ENCODE measurements at places on chromosomes 2 and 18. TPM values are rescaled to one million over a fixed set of nuclear protein-coding genes. Genes with fewer than 3 reads are reported as not detected.
A peak's percentile ranks its signal among the peaks of the same experiment; 100 is the strongest.

DNA sequence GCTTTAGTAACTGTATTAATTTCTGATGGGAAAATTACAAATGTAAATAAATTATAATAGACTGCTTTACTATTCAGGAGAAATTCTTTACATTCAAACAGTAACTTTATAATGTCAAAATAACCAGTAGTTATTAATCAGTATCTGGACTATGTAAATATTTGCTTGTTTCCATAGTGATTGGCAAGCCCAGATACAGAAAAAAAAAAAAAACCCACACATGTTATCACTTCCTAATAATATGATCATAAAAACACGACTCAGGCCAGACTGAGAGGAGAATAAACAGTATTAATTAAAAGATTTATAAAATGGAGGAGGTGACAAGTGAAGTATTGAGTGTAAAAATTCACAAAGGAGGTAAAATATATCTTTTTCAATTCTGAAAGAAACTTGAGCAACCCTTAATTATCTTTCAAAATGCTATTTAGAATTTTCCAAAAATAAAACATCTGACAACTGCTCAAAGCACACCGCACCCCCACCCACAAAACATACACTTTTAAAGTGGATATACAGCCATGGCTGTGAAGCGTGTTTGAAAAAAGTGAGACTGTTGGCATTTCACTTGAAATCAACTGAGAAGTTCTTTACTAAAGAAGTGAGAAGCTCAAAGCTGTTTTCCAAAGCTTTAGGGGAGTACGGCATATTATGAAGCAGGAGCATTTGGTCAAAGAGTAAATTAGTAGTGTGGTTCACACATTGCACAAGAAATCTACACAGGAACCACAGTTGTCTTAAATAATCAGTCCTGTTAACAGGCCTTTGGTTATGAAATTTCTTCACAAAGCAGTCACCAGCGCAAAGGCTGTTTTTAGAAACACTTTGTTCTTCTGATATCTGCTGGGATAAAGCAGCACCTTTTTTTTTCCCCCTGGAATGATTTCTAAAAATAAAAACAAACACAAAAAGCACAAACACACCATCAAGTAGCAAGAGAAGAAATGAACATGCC, 475.8 kb downstream of the TXNL1 start:
- no peaks in the 10 kb centered on the region for H3K36me3 ChIP-seq
- no peaks in the 10 kb centered on the region for H3K27me3 ChIP-seq
- peak overlapping the region; percentile 56 for H3K27ac ChIP-seq
- no peaks in the 10 kb centered on the region for H3K4me1 ChIP-seq

- peaks cover 7% of the 10 kb centered on the region for H3K4me1 ChIP-seq
- H3K27me3 ChIP-seq: no peaks in the 10 kb centered on the region
- DNase-seq: no peak
- no peak overlapping the region for H3K4me3 ChIP-seq
- no peak overlapping the region for H3K27ac ChIP-seq
Observed at GRCh38 chr2:85909005-85909404, 20.2 kb upstream of the ST3GAL5 start.

- no peaks in the 10 kb centered on the region for H3K4me1 ChIP-seq
- H3K4me3 ChIP-seq: no peak overlapping the region
- no peak for DNase-seq
Observed at GRCh38 chr2:238502088-238502810, 75.5 kb downstream of the ASB1 start.

DNA sequence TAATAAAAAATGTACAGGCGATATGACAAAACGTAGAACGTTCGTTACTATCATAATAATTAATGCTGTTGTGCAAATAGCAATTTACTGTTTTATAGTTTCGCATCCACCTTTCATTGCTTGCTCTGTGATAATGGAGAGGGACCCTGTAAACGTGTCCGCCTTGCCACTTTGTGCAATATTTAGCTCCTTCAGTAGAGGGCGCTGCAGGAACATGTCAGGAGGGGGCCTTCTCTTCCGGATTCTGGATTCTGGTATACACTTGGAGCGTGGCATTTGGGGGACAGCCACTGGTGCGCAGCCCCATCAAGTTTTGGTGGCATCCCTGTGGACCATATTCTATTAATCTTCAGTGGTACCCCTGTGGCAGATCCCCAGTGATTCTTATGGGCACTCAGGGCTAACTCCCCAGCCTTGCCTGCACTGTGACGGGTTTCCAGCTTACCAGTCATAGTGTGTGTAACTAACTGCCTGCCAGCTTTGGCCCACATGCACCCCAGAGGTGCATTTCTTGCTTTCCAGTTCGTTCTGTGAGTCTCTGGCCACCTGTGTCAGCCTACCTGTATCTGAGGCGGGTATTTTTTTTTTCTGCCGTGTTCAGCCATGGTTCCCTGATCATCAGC, 140.3 kb downstream of the CYRIA start:
- no peak overlapping the region for H3K27ac ChIP-seq
- H3K4me1 ChIP-seq: no peaks in the 10 kb centered on the region
- no peak for DNase-seq
- H3K36me3 ChIP-seq: no peaks in the 10 kb centered on the region
- H3K27me3 ChIP-seq: no peaks in the 10 kb centered on the region

DNA sequence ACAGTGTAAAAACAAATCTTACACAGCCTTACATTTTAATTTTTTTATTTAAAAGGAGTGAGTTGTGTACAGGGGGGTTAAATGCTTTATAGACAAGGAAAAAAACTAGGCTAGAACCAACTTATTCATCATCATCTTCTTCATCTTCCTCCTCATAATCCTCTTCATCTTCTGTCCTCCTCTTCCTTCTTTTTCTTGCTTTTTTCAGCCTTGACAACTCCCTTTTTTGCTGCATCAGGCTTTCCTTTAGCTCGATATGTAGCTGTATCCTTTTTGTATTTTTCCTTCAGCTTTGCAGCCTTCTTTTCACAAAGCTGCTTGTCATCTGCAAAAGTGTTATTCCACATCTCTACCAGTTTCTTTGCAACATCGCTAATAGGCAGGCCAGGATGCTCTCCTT, 113.6 kb upstream of the SP5 start:
- H3K4me1 ChIP-seq: peaks cover 9% of the 10 kb centered on the region
- no peak overlapping the region for H3K27ac ChIP-seq
- no peaks in the 10 kb centered on the region for H3K36me3 ChIP-seq
- no peak overlapping the region for H3K4me3 ChIP-seq
- no peak for DNase-seq

LOXHD1 gene
- under 0.01 TPM for total RNA-seq

DNA sequence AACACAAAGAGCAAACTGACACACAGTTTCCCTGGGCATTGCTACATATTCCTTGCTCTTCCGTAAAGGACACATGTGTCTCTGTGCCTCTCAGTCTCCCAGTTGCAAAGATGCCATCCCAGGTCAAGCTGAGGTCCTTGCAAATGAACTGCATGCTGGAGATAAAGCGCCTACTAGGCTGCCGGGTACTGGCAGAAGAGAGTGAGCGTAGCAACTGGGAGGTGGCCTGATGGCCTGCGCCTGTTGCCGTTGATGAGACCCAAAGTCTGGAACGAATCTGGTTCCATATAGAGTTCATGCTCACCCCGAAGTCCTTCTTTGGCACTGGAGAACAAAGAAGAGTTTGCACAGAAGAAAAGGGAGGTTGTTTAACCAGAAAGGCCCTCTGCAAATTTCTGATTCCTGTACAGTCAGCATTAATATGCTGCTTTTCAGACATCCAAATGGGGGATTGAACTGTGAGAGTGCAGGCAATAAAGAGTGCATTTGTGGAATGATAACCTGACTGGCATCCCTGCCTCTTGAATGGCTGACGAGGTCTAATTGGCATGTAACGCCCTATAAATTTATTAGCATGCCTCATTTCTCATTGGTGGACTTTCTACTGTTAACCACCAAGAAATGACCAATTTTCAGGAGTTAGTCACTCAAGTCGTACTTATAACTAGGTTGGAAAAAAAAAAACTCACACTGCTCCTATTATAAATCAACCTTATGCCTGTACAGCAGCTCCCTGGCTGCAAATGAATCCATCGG, 78.7 kb downstream of the GBX2 start:
- no peak overlapping the region for H3K27ac ChIP-seq
- H3K27me3 ChIP-seq: no peaks in the 10 kb centered on the region
- no peak for DNase-seq
- H3K4me3 ChIP-seq: no peak overlapping the region
- H3K4me1 ChIP-seq: peaks cover 18% of the 10 kb centered on the region

IGFBP5 gene
- total RNA-seq: 1,859 TPM

MOGAT1 gene
- total RNA-seq: not detected
